ENCODE measurements at places on chromosomes 4 and X.

- no peak for DNase-seq
Observed at GRCh38 chr4:42655269-42655637, 1.7 kb downstream of the ATP8A1 start.

- DNase-seq: no peak
Observed at GRCh38 chr4:111204797-111205196, 581.9 kb upstream of the PITX2 start.

DNA sequence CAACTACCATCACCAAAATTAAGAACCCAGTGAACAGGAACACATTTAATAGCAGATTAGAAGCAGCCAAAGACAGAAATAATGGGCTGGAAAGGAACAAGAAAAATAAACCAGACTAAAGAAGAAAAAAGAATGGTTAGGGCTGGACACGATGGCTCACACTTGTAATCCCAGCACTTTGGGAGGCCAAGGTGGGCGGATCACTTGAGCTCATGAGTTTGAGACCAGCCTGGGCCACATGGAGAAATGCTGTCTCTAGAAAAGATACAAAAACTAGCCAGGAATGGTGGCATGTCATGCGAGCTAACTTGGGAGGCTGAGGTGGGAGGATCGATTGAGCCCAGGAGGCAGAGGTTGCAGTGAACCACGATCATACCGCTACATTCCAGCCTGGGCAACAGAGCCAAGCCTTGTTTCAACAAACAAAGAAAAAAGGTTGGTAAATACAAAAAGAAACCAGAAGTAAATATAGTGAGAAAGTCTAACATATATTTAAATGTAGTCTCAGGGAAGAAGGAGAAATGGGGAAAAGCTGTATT lies 102.0 kb downstream of the AFAP1 start:
- no peak for DNase-seq

DNA sequence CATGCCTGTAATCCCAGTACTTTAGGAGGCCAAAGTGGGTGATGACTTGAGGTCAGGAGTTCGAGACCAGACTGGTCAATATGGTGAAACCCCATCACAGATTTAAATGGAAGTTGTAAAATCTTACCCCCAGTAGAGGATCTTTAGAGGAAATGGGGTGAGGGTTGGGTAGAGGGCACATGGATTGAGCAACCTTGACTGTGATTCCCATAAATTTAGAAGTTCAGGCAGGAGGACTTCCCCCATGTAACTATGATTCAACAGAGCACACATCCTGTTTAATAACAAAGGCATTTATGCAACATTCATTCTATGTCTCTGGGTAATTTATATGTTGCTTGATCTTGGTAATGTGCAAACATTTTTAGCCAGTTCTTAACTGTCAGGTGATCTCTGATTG lies 143.1 kb downstream of the RBM47 start:
- DNase-seq: no peak

DNA sequence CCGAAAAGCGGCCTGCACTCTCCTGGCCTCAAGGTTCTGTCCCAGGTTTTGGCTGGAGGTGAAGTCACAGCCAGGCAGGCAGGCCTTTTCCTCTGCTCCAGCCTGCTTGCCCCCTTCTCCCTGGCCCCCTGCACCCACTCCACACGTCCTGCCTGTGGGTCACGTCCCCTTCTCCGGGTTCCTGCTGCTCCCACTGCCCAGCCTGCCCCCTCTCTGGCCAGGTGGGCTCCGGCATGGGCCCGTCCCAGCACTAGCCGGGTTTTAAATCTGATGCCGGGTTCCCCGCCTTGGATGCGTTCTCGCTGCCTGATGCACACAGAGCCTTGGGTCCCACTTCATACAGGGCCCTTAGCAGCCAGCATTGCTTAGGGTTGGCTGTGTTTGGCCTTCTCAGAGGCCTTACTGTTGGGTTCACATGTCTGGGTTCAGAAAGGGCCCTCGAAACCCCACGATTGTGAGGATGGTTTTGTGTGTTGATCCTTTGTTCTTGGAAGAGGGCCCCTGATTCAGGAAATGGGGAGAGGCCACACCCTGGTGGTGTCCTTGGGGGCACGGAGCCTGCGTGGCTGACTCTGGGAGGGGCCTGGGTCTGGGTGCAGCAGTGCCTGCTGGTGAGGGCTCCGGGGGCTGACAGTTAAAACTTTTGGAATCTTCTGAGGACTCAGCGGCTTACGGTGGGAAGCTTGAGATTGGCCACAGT lies 6.0 kb downstream of the CPZ start:
- DNase-seq: no peak

- DNase-seq: no peak
Observed at GRCh38 chrX:63675716-63676115, 109.3 kb downstream of the ARHGEF9 start.

DNA sequence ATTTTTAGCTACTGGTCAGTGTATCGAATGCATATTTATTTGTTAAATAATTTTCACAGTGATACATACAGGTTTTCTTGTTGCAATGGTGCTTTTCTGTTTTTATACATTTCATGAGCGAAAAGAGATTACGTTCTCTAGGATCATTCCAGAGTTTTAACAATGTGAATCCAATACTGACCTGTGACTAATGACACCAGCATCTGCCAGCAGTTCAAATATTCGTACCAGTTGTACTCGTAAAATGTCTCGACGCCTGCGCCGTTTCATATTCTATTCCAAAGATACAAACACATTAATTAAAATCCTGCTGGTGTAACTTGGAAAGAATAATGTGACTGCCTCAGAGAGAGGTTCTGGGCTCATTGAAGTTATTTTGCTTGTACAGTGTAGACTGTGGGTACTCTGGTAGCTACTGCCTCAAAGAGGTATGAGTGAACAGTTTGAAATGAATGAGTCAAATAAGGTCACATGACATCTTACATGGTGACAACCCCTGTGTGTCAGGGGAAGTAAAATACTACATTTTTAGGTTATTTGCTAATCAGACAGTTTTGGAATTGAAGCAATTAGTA lies 80.7 kb downstream of the ZAR1 start:
- DNase-seq: no peak

DNA sequence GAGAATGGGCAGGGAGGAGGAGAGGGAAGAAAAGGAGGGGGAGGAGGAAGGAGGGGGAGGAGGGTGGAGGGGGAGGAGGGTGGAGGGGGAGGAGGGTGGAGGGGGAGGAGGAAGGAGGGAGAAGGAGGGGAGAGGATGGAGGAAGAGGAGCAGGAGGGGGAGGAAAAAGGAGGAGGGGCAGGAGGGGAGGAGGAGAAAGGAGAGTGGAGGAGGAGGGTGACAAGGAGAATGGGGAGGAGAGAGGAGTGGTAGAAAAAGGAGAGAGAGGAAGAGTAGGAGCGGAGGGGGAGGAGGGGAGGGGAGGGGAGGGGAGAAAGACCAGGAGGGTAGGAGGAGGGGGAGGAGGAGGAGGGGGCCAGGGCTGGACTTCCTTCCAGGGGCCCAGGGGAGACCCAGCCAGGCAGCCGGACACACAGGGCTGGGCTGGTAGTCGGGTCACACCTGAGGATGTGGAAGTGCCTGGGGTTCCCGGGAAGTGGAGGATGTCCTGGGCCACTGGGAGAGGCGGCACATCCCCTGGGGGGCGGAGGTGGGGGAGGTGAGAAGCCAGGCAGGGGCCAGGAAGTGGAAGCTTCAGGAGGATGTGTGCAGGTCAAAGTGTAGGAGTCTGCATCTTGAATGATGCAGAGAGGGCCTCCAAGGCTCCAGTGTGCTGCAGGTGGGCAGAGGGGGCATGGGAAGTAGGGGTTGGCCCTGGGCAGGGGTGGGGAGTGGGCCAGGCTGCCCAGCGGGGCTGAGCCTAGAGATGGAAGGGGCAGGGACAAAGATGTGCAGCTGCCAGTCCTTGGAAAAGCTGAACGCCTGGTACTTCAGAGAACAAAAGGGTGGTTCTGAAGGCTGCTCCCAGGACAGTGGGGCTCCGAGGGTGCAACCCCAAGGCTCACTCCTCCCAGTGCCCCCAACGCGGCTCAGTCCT lies 18.8 kb downstream of the IL3RA start:
- DNase-seq: no peak

DNA sequence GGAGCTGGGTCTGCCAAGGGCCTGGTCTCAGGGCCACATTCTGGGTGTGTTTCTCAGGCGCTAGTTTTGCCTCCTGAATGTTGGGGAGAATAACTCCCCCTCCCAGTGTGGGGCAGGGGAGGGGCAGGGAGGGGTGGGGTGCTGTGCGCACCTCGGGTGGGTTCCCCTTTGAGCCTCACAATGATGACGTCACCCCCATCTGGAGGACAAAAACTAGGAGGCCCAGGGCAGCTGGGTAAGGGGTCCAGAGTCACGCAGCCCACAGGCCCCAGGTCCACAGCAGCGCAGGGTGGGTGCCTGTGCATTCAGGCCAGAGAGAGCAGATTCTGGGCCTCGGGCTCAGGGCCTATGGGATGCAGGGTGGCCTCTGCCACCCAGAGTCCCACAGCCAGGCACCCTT lies 23.7 kb upstream of the HMX1 start:
- DNase-seq: no peak

GRCh38 chrX:16617382-16617781 lies 32.6 kb upstream of the S100G start:
- no peak for DNase-seq

DNA sequence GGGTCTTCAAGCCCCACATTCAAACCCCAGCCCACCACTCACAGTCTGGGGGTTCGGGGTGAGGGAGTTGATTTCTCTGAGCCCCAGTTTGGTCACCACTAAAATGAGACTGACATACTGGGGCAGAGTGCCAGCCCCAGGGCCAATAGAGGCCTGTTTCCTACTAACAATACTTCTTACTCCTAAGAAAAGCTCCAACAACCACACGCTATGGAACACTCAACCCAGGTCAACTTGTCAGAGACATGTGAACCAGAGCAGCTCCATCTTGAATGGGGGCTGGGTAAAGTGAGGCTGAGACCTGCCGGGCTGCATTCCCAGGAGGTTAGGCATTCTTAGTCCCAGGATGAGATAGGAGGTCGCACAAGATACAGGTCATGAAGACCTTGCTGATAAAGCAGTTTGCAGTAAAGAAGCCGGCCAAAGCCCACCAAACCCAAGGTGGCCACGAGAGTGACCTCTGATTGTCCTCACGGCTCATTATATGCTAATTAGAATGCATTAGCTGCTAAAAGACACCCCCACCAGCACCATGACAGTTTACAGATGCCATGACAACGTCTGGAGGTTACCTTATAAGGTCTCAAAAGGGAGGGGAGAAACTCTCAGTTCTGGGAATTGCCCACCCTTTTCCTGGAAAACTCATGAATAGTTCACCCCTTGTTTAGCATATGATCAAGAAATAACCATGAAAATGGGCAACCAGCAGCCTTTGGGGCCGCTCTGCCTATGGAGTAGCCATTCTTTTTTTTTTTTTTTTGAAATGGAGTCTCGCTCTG lies 26.6 kb upstream of the HTRA3 start:
- DNase-seq: no peak

DNA sequence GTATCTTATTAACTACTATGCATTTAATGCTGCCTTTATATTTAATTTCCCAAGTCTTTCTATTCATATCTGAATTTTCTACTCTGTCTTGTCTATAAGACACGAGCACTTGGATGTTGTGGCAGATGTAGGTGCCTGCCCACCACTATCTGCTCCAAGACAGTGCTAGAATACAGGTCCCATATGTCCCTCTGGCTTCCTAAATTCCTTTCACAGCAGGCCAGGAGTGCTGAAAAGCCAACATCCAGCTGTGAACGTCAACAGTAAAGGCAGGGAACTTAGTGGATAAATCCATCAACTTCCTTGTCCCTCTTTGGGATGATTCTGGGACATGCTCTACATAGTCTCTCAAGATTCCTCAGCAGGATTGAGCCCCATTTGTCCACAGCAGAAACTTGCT lies 245.1 kb upstream of the ETNPPL start:
- DNase-seq: no peak

DNA sequence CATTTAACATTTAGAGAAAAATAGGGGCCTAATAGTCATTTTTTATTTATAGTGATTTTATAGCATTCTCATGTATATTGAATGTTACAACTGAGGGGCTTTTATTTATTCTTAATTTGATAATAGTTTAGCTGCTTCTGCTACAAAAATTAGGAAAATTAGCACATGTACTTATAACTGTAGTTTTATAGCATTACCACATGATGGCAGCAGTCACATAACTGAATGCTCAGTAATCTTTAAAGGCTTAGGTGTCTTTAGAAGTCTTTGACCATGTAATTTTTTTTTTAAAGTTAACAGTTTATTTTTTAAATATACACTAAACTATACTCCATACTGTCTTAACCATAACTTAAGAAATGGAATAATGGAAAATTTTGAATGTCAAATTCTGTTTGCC lies 136.6 kb downstream of the STAG2 start:
- no peak for DNase-seq

DNA sequence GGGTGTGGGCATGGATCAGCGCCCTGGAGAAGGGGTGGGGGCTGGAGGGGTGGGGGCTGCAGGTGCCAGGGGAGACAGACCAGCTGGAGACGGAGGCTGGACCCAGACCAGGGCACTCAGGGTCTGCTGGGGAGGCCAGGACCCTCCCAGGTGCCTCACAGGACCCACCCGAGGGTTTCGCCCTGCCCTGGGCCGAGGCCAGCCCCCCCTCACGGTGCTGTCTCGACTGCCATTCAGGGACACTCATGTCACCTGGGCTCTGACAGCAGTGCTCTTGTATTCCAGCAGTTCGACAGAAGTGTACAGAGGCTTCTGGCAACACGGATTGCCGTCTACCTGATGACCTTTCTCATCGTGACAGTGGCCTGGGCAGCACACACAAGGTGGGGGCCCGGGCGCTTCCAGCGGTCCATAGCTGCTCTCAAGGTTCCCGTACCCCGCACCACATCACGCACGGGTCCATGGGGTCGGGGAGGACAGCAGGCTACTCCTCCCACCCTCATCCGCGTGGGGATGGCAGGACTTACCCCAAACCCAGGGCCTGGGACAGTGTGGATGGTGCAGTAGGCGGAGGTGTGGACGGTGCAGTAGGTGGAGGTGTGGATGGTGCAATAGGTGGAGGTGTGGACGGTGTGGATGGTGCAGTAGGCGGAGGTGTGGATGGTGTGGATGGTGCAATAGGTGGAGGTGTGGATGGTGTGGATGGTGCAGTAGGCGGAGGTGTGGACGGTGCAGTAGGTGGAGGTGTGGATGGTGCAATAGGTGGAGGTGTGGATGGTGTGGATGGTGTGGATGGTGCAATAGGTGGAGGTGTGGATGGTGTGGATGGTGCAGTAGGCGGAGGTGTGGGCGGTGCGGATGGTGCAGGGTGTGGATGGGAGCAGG lies 18.1 kb downstream of the TMEM175 start:
- no peak for DNase-seq

DNA sequence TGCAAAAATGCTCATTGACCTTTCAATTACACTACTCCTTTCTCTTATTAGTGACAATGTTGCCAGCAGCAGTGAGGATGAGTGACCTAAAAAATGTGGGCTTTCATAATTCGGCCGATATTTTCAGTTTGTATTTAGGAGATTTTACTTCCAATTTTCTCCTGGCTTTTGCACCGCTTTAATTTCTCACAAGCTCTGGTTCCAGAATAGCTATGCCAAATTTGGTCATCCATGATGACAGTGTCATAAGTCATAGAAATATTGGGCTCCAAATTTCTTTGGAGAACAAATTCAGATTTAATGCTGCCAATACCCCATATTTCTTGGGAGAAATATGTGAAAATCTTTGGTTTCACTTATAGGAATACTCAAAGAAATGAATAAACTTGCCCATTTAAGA lies 187.7 kb upstream of the HCCS start:
- DNase-seq: no peak

All from NCI-H1048 (cell line).